ENCODE measurements at places on chromosomes 13 and 19. TPM values are rescaled to one million over a fixed set of nuclear protein-coding genes. Genes with fewer than 3 reads are reported as not detected.

POU4F1 gene
- total RNA-seq = 125 TPM

SBK2 gene
- 0.42 TPM for total RNA-seq

MCEMP1 gene
- total RNA-seq = not detected

PRSS57 gene
- total RNA-seq = 0.78 TPM

METTL21C gene
- total RNA-seq = not detected

FFAR2 gene
- total RNA-seq = not detected

LGALS4 gene
- not detected for total RNA-seq

KIR2DL3 gene
- total RNA-seq = not detected

- DNase-seq = peak; percentile 17
Measured at GRCh38 chr13:90428522-90429210, 918.8 kb upstream of the MIR17HG start.

DNA sequence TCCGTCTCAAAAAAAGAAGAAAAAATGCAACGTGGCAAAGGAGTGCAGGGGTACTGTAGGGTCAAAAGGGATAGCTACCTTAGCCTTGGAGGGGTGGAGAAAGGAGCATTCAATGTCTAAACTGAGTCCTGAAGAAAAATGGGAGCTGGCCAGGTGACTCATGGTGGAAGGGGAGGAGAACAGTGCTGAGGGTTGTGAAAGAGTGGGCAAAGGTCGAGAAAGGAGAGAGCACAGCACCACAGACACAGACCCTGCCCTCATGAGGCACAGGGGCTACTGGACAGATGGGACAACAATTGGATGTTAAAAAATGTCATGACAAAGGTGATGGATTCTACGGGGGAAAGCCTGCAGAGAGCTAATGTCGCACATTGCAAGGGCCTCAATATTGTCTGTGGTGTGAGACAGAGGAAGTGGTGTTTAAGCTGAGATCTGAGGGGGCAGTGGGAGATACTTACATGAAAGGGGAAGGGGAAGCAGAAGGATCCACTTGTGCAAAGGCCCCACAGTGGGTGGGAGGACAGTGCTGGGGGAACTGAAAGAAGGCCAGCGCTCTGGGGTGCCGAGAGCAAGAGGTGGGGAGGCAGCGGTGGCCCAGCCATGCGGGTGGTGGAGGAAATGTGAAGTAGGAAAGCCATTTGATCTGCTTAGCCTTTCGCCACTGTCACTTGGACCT is 42.9 kb upstream of the URAD start:
- DNase-seq = no peak

GRCh38 chr13:104967376-104967775 is 1568.1 kb downstream of the EFNB2 start:
- DNase-seq = no peak

- DNase-seq = no peak
Measured at GRCh38 chr13:36680913-36681312, 7.1 kb downstream of the SERTM1 start.

- DNase-seq = no peak
Measured at GRCh38 chr19:44883922-44884321, 7.1 kb upstream of the TOMM40 start.

- no peak for DNase-seq
Measured at GRCh38 chr19:10884274-10884673, 12.9 kb downstream of the CARM1 start.

DNA sequence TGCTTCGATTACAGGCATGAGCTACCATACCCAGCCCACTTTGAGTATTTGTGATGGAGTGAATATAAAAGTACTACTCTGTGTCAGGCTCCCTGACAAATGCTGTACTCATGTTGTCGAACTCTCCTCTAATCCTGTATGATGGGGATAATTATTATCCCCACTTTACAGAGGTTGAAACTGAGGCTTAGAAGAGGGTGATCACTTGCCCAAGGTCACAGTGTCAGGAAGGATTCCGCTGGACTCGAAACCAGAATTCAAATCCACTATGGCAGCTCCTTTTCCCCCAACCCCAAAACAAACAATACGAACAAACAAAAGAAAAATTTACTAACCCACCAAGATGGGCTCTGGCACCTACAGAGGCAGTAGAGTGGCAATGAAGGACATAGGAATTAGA is 1.7 kb upstream of the PPP5C start:
- DNase-seq = no peak

GRCh38 chr13:67303661-67304333 is 73.7 kb upstream of the PCDH9 start:
- DNase-seq = no peak

- no peak for DNase-seq
Measured at GRCh38 chr13:109131698-109132257, 502.4 kb downstream of the MYO16 start.

DNA sequence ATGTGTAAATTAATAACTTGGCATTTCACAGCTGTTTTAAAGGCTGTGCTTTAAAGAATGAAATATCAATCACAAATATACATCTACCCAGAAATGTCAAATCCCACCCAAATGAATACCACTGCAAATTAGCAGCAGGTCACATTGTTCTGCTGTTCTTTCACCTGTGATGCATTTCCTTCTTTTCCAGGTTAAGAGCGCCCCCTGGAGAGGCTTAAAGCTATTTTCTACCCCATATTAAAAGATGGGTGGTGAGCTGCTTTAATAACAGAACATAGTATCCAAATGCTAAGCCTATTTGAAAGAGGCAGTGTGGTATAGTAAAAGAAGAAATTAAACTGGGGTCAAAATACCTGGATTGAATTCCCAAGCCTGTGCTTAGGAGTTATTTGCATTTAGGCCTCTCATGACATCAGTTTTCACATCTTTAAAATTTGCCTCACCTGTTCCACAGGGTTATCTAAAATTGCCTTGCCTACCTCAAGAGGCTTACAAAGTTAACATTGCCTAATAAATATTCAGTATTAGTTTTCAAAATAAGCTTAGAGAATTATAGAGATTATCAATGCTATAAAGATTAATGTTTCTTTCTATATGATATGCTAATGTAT is 396.9 kb upstream of the SLITRK5 start:
- DNase-seq = peak; percentile 47
